Chondrocyte (in vitro differentiated cells): ENCODE measurements at places on chromosomes 6 and 20. TPM values are rescaled to one million over a fixed set of nuclear protein-coding genes. Genes with fewer than 3 reads are reported as not detected.

GRCh38 chr6:46565531-46565930 lies 74.3 kb upstream of the RCAN2 start:
- DNase-seq: no peak
- no peak overlapping the region for H3K27ac ChIP-seq
- no peaks in the 10 kb centered on the region for H3K36me3 ChIP-seq
- H3K27me3 ChIP-seq: peaks cover 15% of the 10 kb centered on the region

GRCh38 chr6:95387845-95388244 lies 189.5 kb upstream of the MANEA start:
- H3K27ac ChIP-seq: no peak overlapping the region
- no peak for DNase-seq
- H3K4me3 ChIP-seq: no peak overlapping the region
- H3K4me1 ChIP-seq: no peaks in the 10 kb centered on the region
- H3K36me3 ChIP-seq: no peaks in the 10 kb centered on the region
- peaks cover 3% of the 10 kb centered on the region for H3K27me3 ChIP-seq

- DNase-seq: no peak
- H3K4me3 ChIP-seq: no peak overlapping the region
- no peaks in the 10 kb centered on the region for H3K4me1 ChIP-seq
- H3K36me3 ChIP-seq: no peaks in the 10 kb centered on the region
These were observed 51.3 kb upstream of the GLP1R start for GRCh38 chr6:38997128-38997761.

DNA sequence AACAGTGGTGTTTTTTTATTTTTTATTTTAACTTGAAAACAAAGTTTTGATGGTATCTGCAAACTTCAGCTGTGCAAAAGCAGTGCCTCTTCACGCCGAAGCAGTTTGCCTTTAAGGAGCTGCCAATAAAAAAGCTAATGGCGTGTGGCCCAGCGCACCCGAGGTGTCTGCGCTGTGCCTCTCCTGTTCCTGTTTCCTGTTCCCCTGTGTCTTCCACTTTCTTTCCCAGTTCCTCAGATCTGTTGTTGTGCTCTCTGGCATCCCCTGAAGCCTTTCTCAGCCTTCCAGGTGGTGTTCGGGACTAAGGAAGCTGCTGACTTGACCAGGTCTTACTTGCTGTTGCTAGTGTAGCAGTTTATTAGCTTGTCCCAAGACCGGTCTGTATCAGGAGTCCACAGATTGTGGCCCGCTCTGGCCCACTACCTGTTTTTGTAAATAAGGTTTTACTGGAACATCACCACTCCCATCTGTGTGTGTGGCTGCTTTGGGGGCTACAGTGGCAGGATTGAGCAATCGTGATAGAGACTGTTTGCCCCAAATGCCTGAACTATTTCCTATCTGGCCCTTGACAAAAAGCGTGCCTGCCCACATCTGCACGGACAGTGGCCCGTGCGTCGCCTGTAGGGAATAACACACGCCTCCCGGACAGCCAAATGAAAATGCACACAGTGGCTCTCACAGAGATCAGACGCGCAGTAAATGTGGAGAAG lies 178.3 kb downstream of the TMEM242 start:
- peak overlapping the region; percentile 42 for H3K27ac ChIP-seq
- no peak for DNase-seq
- no peak overlapping the region for H3K4me3 ChIP-seq
- H3K36me3 ChIP-seq: peaks cover 10% of the 10 kb centered on the region

Gene LY6G6F
- total RNA-seq: not detected in 3 replicates

Gene CTSZ
- 19.5 to 101 TPM (median 99.4 TPM) in 3 replicates for total RNA-seq

Gene TAAR6
- not detected in 3 replicates for total RNA-seq
